Cortex of kidney (tissue), 1 donor: ENCODE measurements at places on chromosomes 2 and 18.

DNA sequence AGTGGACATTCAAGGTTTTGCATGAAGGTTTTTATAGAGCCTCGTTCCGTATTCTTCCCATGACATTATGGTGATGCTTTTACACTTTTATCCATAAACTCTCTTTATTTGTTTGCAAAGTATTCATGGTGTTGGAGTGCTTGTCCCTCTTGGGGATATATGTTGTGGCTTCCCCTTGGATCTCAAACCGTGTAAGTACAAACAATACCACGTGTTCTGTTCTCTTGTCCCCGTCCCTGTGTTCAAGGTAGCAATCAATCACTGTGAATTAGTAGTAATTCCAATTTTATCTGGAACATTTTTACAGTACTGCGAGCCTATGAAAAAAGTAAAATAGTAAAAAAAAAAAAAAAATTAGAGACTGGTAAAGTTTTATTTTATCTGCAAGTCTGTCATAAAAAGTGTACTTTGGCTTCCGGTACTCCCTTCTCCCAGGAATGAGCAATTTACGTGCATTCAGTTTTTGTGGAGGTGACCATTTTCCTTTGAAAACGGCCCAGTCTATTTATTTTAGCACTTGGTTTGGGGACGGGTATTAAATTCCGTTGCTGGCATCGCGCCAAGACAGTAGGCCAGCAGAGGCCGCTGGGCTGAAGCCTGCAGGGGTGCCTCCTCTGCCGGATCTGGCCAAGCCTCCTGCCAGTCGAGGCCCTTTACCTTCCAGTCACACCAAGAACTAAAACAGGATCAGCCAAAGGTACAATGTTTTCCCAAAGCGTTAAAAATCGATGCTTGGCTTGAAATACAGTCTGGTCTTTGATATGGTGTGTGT, 175.7 kb downstream of the SOCS6 start:
- no peak for DNase-seq

DNA sequence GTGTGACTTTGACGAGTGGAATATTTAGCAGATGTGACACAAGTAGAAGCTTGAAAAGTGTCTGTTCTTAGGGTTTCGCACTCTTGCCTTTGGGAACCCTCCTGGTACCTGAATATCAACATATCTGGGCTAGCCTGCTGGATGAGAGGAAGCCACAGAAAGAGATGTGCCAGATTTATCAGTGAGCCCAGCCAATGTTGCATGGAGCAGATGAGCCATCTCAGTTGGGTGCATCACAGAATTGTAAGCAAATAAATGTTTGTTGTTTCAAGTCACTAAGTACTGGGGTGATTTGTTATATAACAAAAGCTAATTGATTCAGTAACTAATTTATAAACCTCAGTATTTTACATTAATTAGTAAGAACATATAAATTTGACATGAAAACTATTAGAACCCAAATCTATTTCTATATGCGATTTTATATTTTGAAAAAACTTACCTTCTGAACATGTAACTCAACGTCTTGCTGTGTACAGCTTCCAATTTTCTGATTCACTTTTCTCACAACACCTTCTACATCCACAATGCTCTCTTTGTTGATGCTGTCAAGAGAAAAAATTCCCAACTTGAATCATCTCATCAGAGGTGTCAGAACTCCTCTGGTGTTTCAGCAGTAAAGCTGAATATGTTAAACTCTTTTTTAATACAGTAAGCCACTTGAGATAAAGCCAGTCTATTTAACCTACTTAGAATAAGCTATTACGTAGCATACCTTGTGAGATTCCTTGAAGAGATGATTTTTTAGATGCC, 42.3 kb downstream of the DARS1 start:
- DNase-seq = no peak

DNA sequence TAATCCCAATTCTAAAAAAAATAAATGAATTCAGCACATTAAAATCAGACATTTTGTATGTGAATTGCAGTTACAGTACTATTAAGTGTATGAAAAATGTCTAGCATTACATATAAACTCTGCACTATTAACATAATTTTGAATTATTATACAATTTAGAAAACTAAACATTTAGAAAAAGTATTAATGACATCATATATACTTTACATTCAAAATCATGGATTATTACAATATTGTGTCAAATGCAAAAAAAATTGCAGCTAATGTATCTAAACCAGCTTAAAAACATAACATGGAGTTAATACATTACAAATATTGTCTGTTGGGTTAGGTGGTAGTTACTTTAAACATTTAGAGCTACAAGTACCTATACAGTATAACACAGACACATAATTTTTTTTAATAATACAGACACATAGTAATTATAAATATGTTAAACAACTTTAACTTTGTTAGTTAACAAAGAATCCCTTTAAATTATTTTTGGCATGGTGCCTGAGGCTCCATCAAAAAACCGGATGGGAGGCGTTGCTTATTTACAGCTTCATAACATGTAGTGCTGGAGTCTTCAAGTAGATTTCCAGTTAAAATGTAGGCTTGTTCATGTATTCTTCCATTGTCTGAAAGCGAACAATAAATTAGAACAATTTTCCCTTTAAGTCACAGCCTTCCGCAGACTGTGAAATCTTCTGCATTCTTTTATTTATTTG, 79.1 kb downstream of the AP1S3 start:
- DNase-seq = no peak

GRCh38 chr18:4224031-4224704, 230.9 kb downstream of the DLGAP1 start:
- no peak for DNase-seq

DNA sequence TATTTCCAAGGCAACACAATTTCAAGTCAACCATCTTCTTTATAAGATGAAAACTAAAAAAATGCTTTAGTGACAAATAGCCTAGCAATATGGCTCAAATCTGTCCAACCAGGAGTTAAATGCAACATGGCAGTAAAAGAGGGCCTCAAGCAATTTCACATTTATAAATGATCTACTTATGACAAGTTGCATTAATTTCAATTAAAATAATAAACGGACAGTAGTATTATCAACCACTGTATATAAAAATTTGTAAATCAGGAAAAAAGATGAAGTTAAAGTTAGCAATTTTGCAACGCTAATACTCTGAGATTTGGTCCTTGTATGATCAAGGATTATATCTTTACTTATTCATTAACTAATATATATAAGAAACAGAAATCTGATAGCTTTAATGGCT, 19.3 kb downstream of the CCDC88A start:
- no peak for DNase-seq

- no peak for DNase-seq
These were observed 47.0 kb downstream of the NCKAP5 start for GRCh38 chr2:133521146-133521745.

GRCh38 chr2:114534116-114535084, 92.0 kb downstream of the DPP10 start:
- DNase-seq = no peak

DNA sequence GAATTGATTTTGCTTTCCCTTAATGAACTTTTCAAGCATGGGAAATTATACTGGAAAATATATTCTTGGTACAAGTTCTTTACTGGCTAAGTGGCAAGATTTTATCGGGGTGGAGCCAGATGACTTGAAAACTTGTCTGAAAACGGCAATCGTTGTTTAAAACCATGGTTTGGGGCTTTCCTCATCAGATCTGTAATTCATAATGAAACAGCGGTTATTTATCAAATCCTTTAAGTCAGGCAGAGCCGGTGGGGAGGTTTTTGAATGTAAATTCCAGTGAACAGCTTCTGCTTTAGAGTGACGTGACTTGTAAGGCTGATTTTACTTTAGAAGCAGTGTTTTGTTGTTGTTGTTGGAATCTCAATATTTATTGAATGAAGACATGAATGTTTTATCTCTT, 2.6 kb downstream of the SEC11C start:
- no peak for DNase-seq

GRCh38 chr18:12579775-12580174, 78.1 kb downstream of the SPIRE1 start:
- no peak for DNase-seq

GRCh38 chr18:7177116-7177744, 53.7 kb upstream of the LRRC30 start:
- DNase-seq = no peak

DNA sequence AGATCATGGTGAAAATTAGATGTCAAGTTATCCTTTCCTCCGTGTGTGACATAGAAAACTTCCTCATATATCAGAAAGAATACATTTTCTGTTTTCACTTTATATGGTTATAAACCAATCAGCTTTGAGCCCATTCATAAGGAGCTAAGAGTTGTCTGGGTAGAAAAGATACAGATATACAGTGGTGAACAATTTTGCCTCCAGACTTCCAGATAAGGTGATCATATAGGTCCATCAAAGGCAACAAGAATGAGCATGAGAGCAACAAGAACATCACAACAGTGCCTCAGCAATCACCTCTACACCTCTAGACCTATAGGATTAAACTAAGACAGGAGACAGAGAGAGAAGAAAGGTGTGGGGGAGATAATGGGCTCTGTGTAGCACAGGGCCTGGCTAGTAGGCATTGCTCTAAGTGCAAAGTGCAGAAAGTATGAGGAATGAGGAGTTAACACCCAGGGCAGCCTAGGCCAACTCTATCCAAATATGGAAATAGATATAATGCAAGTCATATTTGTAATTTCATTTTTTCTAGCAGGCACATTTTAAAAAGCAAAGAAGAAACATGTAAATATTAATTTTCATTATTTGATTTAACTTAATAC, 8.3 kb downstream of the TNP1 start:
- no peak for DNase-seq

DNA sequence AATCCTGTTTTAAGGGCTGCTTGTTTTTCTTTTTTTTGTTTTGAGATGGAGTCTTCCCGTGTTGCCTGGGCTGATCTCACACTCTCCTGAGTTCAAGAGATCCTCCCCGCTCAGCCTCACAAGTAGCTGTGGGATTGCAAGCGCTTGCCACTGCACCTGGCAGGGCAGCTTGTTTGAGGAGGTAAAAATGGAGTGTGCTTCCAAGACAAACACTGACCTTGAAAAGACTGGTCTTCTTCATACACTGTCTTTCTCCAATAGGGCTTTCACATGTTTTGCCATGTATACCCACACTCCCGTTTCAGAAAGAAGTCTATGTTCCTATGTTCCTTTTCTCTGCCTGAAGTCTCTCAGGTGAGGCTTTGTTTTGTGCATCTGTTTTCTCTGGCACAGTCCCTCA, 32.6 kb upstream of the LDAH start:
- DNase-seq = no peak

GRCh38 chr2:206801418-206802189, 36.2 kb downstream of the FASTKD2 start:
- DNase-seq = no peak

GRCh38 chr18:69365658-69366057, 35.0 kb upstream of the DOK6 start:
- DNase-seq = no peak

- DNase-seq = no peak
These were observed 6.0 kb downstream of the PNO1 start for GRCh38 chr2:68163641-68164040.

- no peak for DNase-seq
These were observed 945 bp upstream of the ASXL2 start for GRCh38 chr2:25879133-25879730.

GRCh38 chr2:240962300-240963064, 35.9 kb upstream of the SNED1 start:
- DNase-seq = no peak

DNA sequence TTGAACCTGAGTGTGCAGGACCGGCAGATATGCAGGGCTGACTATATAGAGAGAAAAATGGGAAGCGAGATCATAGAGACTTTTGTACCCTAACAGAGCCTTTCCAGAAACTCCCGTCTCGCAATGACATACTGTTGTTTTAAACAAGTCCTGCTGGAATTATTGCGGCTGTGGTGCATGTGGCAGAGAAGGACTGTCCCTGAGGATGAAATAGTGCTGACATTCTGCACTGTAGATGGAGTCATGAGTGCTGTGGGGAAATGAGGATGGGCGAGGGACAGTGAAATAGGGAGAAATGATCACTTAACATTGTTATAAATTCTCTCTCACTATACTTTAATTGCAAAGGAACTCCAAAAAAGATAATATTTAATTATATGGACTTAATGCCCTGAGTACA, 50.4 kb upstream of the KLHL14 start:
- DNase-seq = no peak

DNA sequence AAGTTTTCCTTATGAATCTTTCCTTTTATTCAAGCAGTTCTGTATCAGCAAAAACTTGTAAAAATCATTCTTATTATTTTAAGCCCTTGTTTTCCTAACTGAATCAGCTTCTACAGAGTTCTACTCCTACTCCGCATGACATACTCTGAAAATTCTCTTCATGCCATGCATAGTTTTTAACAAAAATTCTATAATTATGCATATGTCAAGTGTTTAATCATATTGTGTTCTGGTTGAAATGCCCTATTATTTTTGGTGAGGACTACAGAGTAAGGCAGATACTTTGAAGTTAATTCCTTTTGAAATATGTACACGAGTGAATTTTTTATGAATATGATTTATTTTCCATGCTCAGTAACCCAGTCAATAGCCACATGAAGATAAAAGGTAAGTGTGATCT, 28.8 kb downstream of the ANKRD30B start:
- no peak for DNase-seq

- DNase-seq = no peak
These were observed 64.2 kb downstream of the CCDC88A start for GRCh38 chr2:55355451-55355850.

GRCh38 chr18:62741118-62741566, 25.8 kb downstream of the PHLPP1 start:
- no peak for DNase-seq

- DNase-seq = no peak
These were observed 354.2 kb upstream of the ACVR2A start for GRCh38 chr2:147490401-147491261.
